ENCODE measurements at places on chromosomes 7 and 10.

- DNase-seq, result no peak
These were observed 86.5 kb downstream of the HIPK2 start for GRCh38 chr7:139691253-139691781.

DNA sequence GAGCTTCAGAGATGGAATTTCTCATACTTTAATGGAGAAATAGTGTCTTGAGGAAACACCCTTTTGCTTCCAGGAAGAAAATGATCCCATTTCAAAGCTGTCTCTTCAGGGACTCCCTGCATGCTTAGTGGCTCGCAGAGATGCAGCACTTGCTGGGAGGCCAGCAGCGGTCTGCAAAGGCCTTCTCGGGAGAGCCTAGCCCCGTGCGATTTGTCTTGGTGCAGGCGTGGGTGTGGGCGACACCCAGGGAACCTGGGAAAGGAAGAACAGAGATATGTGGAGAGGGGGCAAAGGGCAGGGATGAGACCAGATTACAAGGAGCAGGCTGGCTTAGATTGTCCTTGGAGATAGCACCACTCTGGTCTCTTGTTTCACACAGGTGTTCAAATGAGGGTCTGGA is 352.3 kb upstream of the PODXL start:
- no peak for DNase-seq

GRCh38 chr7:34057956-34058355 is 152.6 kb downstream of the BMPER start:
- DNase-seq, result peak; percentile 84

DNA sequence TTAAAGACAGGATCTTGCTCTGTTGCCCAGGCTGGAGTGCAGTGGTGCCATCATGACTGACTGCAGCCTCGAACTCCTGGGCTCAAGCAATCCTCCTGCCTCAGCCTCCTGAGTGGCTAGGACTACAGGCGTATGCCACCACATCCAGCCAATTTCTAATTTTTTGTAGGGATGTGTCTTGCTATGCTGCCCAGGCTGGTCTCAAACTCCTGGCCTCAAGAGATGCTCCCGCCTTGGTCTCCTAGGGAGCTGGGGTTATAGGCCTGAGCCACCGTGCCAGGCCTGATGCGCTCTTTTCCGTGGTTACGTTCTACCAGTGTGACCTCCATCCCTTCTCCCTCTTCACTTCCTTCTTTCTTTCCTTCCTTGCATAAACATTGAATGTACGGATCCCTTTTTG is 34.2 kb upstream of the IL15RA start:
- DNase-seq, result no peak

DNA sequence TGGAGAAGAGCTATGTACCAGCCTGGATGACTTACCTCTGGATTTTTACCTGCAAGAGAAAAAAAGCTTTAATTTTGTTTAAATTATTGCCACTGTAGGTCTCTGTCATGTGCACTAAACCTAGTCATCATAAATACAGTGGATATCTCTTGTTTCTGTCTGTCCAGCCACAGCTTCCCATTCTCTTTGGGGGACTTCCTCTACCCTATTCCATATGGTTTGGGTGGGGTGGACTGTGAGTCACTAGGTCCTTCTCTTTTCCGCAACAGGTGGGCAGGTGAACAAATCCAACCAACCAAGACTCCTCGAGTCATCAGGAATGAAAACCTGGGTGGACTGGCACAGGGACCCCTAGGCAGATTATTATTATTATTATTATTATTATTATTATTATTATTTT is 87.3 kb upstream of the CYTH3 start:
- DNase-seq, result no peak

- peak; percentile 90 for DNase-seq
These were observed 9.4 kb upstream of the GRK5 start for GRCh38 chr10:119197921-119198320.

DNA sequence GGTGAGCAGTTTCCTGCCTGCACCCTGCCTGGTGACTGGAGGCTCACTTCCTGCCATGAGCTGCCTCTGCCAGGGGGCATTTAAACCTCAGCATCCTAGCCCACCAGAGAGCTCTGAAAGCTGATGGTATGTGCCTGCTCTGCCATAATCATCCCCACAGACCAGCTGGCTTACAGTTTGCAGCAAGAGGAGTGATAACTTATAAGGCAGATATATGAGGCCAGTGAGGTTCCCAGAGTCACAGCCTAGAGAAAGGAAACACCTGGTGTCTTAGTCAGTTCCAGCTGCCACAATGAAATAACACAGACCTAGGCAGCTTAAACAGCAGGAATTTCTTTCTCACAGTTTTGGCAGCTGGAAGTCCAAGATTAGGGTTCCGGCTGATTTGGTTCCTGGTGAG is 232.0 kb downstream of the PAXIP1 start:
- DNase-seq, result no peak

- no peak for DNase-seq
These were observed 91.7 kb upstream of the CHST15 start for GRCh38 chr10:124185084-124185483.

DNA sequence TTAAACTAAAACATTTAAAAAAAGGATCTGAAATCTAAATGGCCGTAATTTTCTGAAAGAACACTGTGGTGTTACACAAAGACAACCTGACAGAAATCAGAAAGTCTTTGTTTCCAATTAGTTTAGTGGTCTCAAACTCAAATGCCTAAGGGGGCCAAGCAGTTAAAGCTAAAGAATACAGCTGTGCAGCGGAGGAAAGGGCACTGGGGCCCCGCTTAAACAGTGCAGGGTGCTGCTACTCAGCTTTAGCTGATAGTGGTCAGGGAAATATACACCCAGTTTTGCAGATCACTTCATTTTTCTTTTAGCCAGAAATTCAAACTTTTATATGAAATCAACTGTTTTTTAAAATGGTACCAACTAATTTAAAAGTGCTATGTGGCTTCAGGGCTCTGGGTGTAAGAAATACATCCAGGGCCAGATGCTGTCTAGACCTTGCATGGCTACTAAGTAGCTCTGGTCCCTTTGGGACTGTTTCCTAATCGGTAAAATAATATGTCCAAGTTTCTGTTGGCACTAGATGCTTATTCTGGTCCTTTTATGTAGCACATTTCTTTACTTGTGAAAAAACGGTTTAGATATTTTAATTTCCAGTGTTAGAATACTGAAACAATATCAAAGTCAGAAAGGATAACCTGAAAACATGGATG is 161.8 kb upstream of the LAMB4 start:
- DNase-seq, result no peak

GRCh38 chr7:39749177-39749576 is 125.8 kb downstream of the RALA start:
- DNase-seq, result peak; percentile 55

DNA sequence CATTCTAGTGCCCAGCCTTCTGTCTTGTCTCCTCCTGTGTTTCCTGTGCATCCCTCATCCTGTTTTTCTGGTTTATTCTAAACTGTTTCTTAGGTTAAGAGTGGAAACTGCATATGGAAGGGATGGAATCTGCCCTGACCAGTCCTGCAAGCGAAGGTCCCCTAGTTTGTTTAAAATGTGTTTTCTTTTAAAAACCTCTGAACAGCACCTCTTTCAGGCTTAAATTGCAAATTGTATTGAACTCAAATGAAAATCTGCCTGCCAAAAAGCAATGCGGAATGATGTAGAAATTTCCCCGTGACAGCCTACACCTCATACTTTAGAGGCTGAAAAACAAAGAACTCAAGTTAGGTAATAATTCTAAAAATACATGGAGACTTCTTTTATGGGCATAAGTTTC is 222.8 kb upstream of the IMMP2L start:
- DNase-seq, result no peak

DNA sequence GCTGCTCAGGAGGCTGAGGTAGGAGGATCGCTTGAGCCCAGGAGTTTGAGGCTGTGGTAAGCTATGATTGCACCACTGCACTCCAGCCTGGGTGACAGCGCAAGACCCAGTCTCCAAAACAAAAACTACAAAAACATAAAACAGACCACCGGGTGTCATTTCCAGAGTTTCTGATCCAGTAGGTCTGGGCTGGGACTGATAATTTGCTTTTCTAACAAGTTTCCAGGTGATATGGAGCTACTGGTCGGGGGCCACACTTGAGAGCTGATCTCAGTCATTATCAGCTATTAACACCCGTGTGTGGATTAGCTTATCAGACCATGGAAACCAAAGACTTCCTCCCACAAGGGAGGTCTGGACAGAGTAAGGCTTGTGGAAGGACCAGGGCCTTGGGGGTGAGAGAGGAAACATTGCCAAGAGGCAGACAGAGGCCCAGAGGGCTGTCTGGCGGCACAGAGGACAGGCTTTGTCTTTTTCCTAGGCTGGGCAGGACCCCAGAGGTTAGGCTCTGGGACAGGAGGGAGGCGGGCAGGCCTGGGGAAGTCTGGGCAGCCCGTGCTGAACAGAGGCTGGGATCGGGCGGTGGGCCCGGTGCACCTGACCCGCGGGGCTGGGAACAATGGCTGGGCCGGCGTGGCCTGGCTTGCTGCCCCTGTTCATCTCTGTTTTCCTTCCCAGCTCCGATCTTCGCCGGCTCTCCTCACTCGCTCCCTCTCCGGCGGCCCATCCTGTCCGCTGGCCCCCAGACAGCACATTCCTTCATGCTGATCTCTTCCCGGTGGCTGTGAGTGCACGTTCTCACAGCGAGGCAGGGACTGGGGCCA is 25.2 kb downstream of the TMEM270 start:
- peak; percentile 81 for DNase-seq

DNA sequence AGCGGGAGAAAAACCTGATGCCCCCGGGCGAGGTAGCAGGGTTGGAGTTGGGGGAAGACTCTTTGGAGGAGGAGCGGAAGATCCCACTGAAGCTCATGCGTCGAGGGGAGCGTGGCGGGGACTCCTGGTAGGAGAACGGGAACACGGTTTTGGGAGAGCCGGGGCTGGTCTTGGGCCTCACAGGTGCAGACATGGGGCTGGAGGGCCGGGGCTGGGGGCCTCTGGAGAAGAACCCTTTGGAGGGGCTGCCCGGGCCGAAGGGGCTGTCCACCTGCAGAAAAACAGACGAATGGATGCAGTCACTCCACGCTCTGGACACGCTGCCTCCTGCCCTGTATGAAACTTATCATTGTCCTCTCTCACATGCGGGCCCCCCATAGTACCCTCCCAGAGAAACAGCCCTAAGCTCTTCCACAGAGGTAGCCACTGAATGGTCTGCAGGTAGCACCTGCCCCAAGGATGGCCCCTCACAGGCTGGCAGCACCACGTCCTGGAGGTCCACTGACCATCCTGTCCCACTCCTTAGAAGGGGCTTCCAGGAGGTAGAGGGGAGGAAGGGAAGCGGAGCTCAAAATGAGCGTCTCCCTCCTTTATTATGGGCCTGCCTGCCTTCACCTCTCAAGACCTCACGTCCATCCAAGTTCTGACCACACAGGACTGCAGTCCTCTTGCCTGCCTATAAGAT is 95.6 kb downstream of the PRKAG2 start:
- DNase-seq, result no peak

DNA sequence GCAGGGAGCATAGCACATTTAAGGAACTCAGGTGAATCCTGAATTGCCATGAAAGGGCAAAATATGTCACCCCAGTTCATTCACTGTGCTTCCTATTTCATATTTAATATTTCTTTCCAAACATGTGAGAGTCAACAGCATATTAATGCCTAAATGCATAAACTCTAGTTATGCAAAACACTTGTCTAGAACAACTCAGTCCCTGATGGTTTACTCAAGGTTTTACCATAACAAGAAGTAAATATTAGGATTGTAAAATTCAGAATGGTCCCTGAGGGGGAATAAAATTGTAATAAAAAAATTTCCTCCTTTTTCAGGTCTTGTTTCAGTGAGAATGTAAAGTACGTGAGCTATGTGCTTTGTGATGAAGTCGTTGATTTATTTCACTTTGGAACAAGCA is 51.7 kb upstream of the SEPHS1 start:
- no peak for DNase-seq

- no peak for DNase-seq
These were observed 507.9 kb upstream of the NRG3 start for GRCh38 chr10:81367132-81367531.

DNA sequence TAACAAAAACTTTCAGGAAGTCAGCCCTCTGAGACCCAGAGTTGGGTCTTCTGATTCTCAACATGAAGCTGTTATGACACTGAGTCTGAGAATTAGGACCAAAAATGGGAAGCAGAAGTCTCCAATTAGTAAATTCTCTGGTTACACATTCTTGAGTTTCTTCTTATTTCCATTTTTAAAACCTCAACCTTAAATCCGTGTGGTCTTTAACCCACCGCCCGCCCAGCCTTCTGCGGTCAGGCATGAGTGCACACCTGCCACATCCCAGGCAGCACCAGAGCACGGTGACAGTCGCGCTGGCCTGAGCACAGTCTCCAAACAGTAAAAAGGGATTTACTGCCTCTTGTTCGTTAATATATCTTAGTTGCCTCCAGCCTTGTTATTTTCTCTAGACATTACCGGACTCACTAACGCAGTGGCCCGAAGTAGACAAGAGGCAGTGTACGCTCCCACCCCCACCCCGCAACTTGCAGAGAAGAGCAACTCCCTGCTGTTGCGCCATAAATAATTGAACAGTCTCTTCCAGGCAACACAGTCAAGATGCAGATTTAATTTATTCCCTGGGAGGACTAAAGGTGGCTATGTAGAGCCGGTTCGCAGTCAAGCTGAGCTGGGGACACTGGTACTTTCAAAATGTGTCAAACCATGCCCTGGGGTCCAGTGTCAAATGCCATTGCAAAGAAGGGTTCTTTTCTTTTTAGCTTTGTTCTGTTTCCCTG is 147.0 kb upstream of the CELF2 start:
- peak; percentile 47 for DNase-seq

GRCh38 chr10:129410688-129411392 is 56.2 kb upstream of the MGMT start:
- DNase-seq, result no peak

DNA sequence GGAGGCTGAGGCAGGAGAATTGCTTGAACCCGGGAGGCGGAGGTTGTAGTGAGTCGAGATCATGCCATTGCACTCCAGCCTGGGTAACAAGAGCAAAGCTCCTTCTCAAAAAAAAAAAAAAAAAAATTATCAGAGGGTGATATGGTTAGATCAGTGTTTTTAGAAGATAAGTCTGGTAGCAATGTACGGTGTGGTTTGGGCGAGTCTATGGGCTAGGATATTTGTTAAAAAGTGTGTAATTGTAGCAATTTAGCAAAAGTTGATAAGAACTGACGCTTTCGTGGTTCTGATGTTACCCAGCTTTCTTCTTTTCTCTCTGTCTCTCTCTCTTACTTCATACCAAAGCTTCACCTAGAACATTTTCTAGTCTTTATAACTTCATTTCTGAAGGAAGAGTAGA is 6.9 kb upstream of the CYP51A1 start:
- DNase-seq, result no peak
